ENCODE measurements at places on chromosomes 11 and 22. TPM values are rescaled to one million over a fixed set of nuclear protein-coding genes. Genes with fewer than 3 reads are reported as not detected.

RCE1 gene
- 12.2 TPM for total RNA-seq

IL10RA gene
- total RNA-seq, result 8.7 TPM

CREBZF gene
- 94.0 TPM for total RNA-seq

- DNase-seq, result no peak
These were observed 15.3 kb upstream of the ZC3H12C start for GRCh38 chr11:110077831-110078325.

DNA sequence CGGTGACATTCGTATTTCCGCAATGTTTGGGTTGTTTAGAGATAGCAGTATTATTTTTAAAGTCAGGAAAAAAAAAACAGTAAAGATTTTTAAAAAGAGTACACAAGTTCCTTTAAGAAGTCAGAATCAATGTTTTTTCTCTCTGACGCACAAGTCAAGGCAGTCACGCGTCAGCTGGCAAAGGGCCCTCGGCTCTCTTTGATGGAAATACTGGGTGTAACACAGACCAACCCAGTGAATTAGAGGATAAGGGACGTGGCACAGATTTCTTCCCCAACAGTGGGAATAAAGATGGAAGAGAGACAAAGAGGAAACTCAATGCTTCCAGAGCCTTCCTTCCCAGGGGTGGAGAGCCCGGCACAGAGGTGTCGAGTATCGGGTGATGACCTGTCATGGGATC lies 13.4 kb downstream of the ASCC2 start:
- DNase-seq, result no peak

- DNase-seq, result no peak
These were observed 34.9 kb upstream of the MYEOV start for GRCh38 chr11:69259096-69259495.

GRCh38 chr11:33187998-33188722 lies 26.9 kb upstream of the CSTF3 start:
- no peak for DNase-seq

DNA sequence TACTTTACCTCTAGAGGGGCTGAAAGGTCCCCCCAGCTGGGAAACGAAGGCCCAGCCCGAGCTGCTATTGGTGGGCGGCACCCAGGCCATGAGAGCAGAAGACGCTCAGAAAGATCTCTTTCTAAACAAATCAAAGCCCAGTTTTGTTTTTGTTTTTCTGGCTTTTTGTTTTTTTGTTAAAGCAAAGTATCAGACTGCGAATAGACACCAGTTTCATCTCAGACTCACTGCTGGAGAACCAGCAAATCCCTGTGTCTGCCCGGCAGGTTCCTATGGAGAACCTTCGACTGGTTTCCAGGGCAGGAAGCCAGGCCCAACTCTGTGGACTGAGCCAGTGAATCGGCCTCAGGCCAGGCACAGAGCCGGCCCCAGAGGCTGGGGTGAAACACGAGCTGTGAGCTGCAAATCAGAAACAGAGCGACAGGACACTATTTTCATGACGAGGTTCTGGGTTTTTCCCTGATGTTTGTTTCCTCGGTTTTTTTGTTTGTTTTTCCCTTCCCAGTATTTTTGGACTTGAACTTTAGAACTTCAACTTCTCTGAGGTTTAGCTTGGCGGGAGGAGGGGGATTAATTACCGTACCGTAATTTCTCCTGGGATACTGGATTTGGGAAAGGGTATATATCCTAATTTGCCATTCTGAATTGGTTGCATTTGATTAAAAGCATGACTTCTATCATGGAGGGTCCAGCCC lies 16.0 kb upstream of the B4GALNT4 start:
- DNase-seq, result no peak

DNA sequence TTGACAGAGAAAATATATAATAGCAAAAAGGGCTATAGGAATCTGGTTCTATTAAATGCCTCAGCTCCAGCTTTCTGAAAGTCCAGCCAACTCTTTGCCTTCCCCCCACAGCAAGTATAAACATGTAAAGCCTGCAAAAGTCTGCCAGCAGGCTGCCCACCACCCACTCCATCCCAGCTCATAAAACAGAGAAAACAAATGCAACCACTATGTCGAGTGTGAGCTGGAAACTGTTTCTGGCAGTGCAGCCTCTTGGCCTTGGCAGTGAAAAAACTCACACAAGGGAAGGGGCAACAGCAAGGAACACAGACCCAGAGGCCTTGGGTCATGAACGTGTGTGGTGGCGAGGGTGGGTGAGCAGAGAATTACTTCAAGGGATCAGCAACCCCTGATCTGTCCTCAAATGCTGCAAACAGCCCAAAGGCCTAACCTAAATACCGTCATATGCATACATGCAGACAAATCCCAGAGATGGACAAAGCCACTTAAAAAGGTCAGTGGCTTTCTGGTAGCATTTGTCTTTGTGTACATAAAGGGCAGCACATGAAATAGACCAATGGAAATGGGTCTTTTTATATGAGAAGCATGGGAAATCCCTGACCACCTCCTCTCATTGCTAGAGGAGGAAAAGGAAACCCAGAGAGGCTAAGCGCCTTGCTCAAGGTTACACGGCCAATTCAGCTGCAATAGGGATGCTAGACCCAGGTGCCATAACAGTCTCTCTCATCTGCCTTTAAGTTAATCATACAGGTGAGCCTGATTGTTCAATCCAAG lies 74.8 kb downstream of the NAT10 start:
- DNase-seq, result no peak

DNA sequence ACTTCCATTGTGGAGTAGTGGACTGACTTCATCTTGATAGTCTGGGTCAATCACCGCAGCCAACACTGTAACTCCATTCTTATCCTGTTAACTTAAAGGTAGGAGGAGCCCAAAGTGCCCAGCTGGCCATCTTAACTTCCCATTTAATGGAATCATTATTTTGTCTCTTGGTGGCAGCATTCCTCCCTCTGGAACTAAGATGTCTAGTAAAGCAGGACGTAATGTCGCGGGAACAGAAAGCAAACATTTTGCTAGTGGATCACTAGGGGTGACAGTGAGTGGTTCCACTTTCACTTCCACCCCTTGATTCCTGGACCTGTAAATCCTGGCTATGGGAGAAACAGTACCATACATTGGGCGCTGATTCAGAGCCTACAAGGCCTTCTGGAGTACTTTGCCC lies 71.4 kb downstream of the GAB4 start:
- DNase-seq, result no peak

All from urinary bladder (tissue), 4 donors.